ENCODE measurements at places on chromosomes 5 and 9. TPM values are rescaled to one million over a fixed set of nuclear protein-coding genes. Genes with fewer than 3 reads are reported as not detected.
A peak's percentile ranks its signal among the peaks of the same experiment; 100 is the strongest.

TNC gene
- not detected for total RNA-seq

IL7R gene
- total RNA-seq: not detected

PTPDC1 gene
- total RNA-seq: 5.2 TPM

MROH2B gene
- total RNA-seq: not detected

PITX1 gene
- total RNA-seq: 13.1 TPM

KIF4B gene
- 0.11 TPM for total RNA-seq

EFNA5 gene
- total RNA-seq: not detected

DMRTA1 gene
- total RNA-seq: 0.07 TPM

- no peak for DNase-seq
Measured at GRCh38 chr5:146540414-146540813, 24.4 kb upstream of the GPR151 start.

- peak; percentile 77 for DNase-seq
Measured at GRCh38 chr9:112841261-112841660, 49.4 kb downstream of the SLC46A2 start.

DNA sequence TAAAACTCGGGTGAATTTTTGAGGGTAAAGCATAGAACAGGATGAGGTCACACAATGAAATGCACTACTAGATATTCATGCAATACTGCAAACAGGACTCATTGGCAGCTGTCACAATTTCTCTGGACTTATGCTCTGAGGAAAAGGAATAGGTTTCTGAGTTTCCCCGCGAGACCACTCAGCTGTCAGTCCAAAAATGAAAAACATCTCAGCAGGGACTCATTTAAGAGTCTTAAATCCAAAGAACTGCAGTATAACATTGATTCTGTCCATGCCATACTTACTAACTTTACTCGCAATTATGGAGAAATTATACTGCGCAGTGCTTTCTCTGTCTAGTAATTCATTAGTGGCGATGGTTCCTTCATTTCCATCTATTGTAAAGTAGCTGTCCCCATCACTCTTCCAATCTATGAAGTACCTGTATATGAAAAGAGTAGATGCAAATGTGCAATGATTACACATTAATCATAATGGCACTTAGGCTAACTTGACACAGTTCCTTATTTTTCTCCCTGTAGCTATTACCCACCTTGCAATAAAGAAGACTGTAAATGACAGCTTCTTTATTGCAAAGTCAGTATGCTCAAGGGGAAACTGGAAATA, 1070.0 kb downstream of the CDH12 start:
- no peak for DNase-seq

- no peak for DNase-seq
Measured at GRCh38 chr5:1324719-1325190, 20.1 kb downstream of the CLPTM1L start.

GRCh38 chr5:1424716-1425115, 20.5 kb downstream of the SLC6A3 start:
- DNase-seq: no peak

- no peak for DNase-seq
Measured at GRCh38 chr5:80343067-80343466, 23.3 kb downstream of the SPZ1 start.

- DNase-seq: peak; percentile 68
Measured at GRCh38 chr9:113011911-113012381, at the start of gene ZNF883. TSS of gene ZNF883 (minus strand) at chr9:113012192.

GRCh38 chr5:117461403-117461802, 886.8 kb upstream of the SEMA6A start:
- DNase-seq: no peak

DNA sequence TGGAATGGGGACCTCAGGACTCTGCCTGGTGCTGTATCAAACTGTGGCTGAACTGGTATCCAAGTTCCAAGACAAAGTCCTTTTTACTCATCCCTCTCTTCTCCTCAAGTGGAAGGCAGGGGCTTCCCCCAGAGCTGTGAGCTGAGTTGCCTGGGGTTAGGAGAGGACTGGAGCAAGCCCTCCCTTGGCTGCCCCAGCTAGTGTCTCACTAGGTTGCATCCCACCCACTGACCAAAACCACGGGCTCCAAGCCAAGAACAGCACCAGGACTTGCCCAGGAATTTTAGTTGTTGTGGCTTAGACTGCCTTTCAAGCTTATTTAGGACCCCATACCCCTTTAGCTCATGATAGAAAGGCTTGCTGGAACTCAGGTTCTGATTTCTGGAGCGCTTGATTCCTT, 158.7 kb upstream of the TNC start:
- DNase-seq: no peak

DNA sequence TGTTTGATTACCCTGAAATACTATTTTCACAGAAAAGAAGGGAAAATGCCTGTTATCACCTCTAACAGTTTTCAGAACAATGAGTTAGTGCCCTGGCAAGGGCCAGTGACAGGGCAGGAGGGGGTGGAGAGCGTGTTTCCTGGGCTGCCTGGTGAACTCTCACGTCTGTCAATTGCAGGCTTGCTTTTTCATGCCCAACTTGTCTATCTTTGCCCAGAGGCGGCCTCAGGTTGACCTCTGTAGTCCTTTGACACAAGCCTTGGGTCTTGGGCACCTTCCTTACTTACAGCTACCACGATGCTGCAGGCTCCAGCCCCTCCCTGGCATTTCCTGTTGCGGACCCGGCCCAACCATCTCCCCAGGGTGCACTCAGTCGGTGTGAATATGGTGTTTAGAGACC, 2.2 kb upstream of the CEL start:
- no peak for DNase-seq

DNA sequence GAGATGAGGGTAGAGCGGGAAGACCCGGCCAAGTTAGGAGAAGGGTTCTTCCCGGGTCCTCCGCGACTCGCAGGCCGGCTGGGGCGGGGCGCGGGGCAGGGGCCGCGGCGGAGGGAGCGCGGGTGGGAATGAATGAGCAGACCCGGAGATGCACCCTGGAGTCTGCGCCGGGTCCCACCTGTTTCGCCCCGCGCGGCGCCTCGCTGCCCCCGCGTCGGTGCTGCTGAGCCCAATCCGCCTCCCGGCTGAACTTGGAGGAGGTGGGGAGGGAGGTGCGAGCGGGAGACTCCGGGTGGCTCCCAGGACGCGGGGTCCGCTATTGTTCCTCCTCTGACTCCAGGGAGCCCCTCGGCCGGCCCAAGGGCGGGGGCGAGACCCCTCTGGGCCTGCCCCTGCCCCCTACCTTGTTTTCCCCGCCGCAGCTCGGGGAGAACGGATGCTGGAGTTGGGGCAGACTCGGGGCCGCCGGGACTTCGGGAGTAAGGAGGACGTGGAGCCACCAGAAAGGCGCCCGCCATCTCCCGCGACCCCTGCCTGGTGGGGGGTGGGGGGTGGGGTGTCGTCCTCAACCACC, 659 bp downstream of the RAI14 start:
- no peak for DNase-seq

DNA sequence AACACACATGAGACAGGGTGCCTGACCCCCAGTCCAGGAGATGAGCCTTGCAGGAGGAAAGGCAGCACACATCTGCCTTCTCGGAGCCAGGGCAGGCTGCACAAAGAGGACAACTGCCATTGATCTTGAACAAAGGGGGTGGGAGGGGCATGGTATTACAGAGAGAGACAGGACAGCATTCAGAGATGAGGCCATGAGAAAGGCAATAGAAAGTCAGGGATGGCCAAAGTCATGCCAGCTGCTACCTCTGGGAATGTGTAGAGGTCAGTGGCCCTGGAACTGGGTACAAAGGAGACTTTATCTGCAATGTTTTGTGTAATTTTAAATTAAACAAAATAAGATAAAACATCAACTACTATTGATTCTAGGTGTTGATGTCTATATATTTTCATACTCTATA, 43.2 kb downstream of the WDR36 start:
- DNase-seq: no peak
